ENCODE measurements at places on chromosomes 4 and X. TPM values are rescaled to one million over a fixed set of nuclear protein-coding genes. Genes with fewer than 3 reads are reported as not detected.

Gene UCP1
- 0.46 TPM for total RNA-seq

GRCh38 chr4:155889031-155889793, 14.3 kb upstream of the TDO2 start:
- H3K27ac ChIP-seq, result no peak overlapping the region
- no peak overlapping the region for H3K4me3 ChIP-seq
- H3K36me3 ChIP-seq, result no peaks in the 10 kb centered on the region
- no peaks in the 10 kb centered on the region for H3K27me3 ChIP-seq
- H3K4me1 ChIP-seq, result no peaks in the 10 kb centered on the region

Gene FAM114A1
- 159 TPM for total RNA-seq

Gene DCAF4L1
- 0.29 TPM for total RNA-seq

Gene EGF
- total RNA-seq, result 25.1 TPM

GRCh38 chrX:39477762-39478120, 620.0 kb downstream of the BCOR start:
- H3K27me3 ChIP-seq, result no peaks in the 10 kb centered on the region
- H3K4me3 ChIP-seq, result no peak overlapping the region
- no peaks in the 10 kb centered on the region for H3K36me3 ChIP-seq
- H3K4me1 ChIP-seq, result no peaks in the 10 kb centered on the region
- peak; percentile 11 for DNase-seq

- peak; percentile 37 for DNase-seq
- no peak overlapping the region for H3K4me3 ChIP-seq
- no peaks in the 10 kb centered on the region for H3K36me3 ChIP-seq
- H3K4me1 ChIP-seq, result peaks cover 8% of the 10 kb centered on the region
- no peak overlapping the region for H3K27ac ChIP-seq
Observed at GRCh38 chrX:31547816-31548215, 476.0 kb upstream of the FTHL17 start.

Gene PCDH18
- 4.9 TPM for total RNA-seq

- no peak overlapping the region for H3K27ac ChIP-seq
- H3K27me3 ChIP-seq, result no peaks in the 10 kb centered on the region
- H3K4me1 ChIP-seq, result no peaks in the 10 kb centered on the region
Observed at GRCh38 chr4:112094330-112094729, 50.9 kb upstream of the FAM241A start.

Gene CRMP1
- total RNA-seq, result 59.6 TPM

Gene NALF2
- total RNA-seq, result 2.0 TPM

Gene JAKMIP1
- total RNA-seq, result 0.79 TPM

Gene HTT-AS
- total RNA-seq, result not detected

DNA sequence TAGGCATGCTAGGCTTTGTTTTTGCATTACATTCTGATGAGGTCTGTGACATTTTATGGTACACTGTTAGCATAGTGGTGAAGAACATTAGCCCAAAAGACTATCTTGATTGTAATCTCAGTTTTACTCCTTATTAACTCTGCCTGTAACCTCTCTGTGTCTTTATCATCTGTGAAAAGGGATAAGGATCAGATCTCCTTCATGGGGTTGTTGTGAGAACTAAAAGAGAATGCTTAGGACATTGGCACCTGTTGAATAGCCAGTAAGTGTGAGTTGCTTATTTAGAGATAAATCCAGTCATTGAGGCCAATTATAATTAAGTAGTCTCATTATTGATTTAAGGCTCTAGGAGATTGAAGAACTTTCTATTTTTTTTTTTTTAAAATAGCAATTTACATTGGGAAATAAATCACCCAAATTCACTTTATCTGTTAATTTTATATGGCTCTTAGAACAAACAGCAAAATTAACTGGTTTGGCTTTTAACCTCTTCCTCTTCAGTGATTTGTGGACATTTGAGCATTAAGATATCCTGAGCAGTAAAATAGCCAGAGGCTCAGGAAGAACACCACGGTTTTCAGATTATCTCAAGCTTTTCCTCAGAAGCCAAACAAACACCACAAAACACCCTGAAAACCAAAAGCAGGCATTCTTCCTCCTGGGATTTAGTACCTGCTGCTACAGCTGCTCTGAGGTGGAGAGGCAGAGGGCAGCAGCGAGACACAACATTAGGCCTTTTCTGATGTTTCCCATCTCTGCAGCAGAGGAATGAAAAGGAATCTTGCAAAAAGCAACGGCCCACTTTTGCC, 192.9 kb downstream of the ARHGAP10 start:
- H3K36me3 ChIP-seq, result no peaks in the 10 kb centered on the region
- H3K27me3 ChIP-seq, result no peaks in the 10 kb centered on the region
- H3K27ac ChIP-seq, result no peak overlapping the region
- H3K4me1 ChIP-seq, result no peaks in the 10 kb centered on the region

- H3K27me3 ChIP-seq, result no peaks in the 10 kb centered on the region
- no peak for DNase-seq
- H3K36me3 ChIP-seq, result no peaks in the 10 kb centered on the region
Observed at GRCh38 chrX:82945332-82945731, 562.8 kb upstream of the POU3F4 start.

DNA sequence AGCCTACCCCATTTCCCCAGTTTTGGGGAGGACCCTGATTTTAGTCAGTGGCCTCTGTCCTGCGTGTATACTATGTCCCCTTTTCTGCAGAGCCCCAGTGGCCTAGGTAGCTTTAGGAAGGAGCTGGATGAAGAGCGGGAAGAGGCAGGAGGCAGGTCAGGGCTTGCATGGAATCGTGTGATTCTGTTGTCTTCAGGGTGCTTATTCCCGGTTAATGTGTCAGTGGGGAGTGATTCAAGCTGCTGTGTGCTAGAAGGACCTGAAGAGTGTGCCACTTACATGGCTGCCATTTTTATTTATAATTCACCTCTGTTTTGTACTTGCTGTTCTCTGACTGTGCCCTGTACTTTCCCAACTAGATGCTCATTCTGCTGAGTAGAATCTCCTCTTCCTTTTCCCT, 127.3 kb upstream of the AMOT start:
- H3K27me3 ChIP-seq, result no peaks in the 10 kb centered on the region
- no peak for DNase-seq
- H3K4me1 ChIP-seq, result no peaks in the 10 kb centered on the region
- no peak overlapping the region for H3K27ac ChIP-seq
- H3K4me3 ChIP-seq, result no peak overlapping the region
- no peaks in the 10 kb centered on the region for H3K36me3 ChIP-seq

- no peaks in the 10 kb centered on the region for H3K27me3 ChIP-seq
- H3K4me3 ChIP-seq, result no peak overlapping the region
- H3K4me1 ChIP-seq, result peaks cover 10% of the 10 kb centered on the region
- H3K36me3 ChIP-seq, result no peaks in the 10 kb centered on the region
Observed at GRCh38 chr4:970046-970745, 3.2 kb downstream of the DGKQ start.

- H3K27me3 ChIP-seq, result no peaks in the 10 kb centered on the region
- H3K27ac ChIP-seq, result peak overlapping the region; percentile 26
- H3K36me3 ChIP-seq, result peaks cover 3% of the 10 kb centered on the region
- DNase-seq, result peak; percentile 81
- H3K4me3 ChIP-seq, result no peak overlapping the region
Observed at GRCh38 chrX:13732246-13733067, 2.0 kb downstream of the TRAPPC2 start.

DNA sequence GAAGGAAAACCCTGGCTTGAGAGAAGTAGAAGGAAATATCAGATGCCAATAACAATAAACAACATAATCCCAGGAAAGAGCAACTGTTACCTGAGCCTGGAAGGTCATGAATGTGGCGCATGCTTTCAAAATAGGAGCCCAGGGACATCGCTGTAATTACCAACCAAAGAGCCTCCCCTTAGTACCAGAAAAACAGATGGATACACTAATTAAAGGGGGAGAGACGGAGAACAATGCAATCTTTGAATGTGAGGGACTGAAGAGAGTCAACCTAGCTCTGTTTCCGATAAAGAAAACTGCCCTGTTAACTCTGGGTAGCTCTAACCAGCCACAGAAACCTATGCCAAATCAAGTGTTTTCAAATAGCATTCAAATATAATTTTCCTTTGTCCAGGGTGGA, 161.4 kb downstream of the ENOX2 start:
- no peak overlapping the region for H3K4me3 ChIP-seq
- no peaks in the 10 kb centered on the region for H3K36me3 ChIP-seq
- H3K4me1 ChIP-seq, result no peaks in the 10 kb centered on the region
- H3K27ac ChIP-seq, result no peak overlapping the region
- no peaks in the 10 kb centered on the region for H3K27me3 ChIP-seq
- DNase-seq, result no peak

DNA sequence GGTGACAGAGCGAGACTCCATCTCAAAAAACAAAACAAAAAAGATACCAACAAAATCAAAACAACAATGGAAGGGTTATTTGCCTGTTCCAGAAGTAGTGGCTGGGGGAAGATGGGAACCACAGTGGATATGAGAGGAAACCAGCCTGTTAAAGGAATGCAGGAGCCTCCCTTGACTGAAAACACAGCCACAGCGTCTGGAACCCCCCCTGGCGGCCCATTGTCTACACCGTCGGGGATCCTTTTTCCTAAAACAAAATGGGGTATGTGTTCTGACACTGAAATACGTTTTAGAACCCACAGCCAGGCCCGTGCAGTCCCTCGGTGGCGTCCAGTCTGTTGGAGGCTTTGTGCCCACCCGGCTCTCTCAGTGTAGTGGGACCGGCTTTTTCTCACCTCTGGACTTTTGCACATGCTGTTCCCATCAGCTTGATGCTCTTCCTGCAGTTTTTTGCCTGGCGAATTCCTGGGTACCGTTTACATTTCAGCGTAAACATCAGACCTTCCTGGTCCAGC, 19.6 kb downstream of the PIGG start:
- no peaks in the 10 kb centered on the region for H3K27me3 ChIP-seq
- no peaks in the 10 kb centered on the region for H3K4me1 ChIP-seq
- H3K27ac ChIP-seq, result no peak overlapping the region
- DNase-seq, result no peak

Gene CHST7
- total RNA-seq, result 15.4 TPM

GRCh38 chrX:2507904-2508627, 7.3 kb upstream of the DHRSX start:
- no peaks in the 10 kb centered on the region for H3K27me3 ChIP-seq
- no peak for DNase-seq
- H3K4me1 ChIP-seq, result no peaks in the 10 kb centered on the region
- H3K4me3 ChIP-seq, result no peak overlapping the region

GRCh38 chr4:78061939-78062570, 4.9 kb downstream of the FRAS1 start:
- H3K4me1 ChIP-seq, result peaks cover 17% of the 10 kb centered on the region
- no peaks in the 10 kb centered on the region for H3K27me3 ChIP-seq
- no peak overlapping the region for H3K27ac ChIP-seq
- DNase-seq, result no peak

GRCh38 chr4:48564151-48564550, 74.1 kb downstream of the ZAR1 start:
- no peak for DNase-seq
- H3K4me3 ChIP-seq, result no peak overlapping the region
- no peaks in the 10 kb centered on the region for H3K27me3 ChIP-seq
- H3K36me3 ChIP-seq, result peaks cover 8% of the 10 kb centered on the region

Gene AFM
- total RNA-seq, result not detected

DNA sequence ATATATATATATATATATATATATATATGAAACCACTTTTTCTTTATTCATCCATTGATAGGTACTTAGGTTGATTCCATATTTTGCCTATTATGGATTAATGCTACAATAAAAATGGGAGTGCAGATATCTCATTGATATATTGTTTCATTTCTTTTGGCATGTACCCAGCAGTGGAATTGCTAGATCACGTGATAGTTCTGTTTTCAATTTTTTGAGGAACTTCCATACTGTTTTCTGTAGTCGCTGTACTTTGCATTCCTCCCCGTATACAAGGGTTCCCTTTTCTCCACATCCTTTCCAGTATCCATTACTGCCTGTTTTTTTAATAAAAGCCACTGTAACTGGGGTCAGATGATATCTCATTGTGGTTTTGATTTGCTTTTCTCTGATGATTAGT, 124.6 kb downstream of the GABRB1 start:
- DNase-seq, result no peak
- H3K4me3 ChIP-seq, result no peak overlapping the region
- H3K4me1 ChIP-seq, result no peaks in the 10 kb centered on the region
- H3K27me3 ChIP-seq, result no peaks in the 10 kb centered on the region

GRCh38 chrX:100870527-100870926, 3.6 kb downstream of the NOX1 start:
- no peak overlapping the region for H3K27ac ChIP-seq
- no peaks in the 10 kb centered on the region for H3K4me1 ChIP-seq
- H3K36me3 ChIP-seq, result no peaks in the 10 kb centered on the region
- no peak for DNase-seq
- H3K4me3 ChIP-seq, result no peak overlapping the region

DNA sequence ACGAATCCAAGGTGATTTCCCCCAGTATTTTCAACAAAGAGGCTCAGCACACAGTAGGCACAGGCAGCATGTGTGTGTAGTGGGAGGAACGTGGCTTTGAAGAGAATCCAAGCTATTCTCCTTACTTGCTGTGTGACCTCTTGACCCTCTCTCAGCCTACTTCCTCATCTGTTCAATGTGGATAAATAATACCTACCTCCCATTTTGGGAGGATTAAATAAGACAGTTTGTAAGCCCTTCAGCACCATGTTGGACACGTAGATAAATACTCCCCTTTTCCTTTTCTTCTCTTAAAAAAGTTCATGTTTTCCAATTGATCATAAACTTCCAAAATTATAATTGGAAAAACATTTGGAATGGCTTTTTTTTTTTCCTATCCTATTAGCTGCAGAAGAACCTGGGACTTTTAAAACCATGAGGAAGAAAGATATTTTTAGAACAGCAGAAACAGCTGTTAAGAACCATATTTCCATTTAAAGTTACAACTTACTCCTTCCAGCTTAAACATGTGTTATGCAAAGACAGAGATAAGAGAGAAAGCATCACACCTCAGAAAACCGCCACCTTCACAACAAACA, 56.1 kb upstream of the TMEM131L start:
- no peaks in the 10 kb centered on the region for H3K27me3 ChIP-seq
- H3K27ac ChIP-seq, result peak overlapping the region; percentile 49
- DNase-seq, result peak; percentile 19
- no peaks in the 10 kb centered on the region for H3K36me3 ChIP-seq
- peaks cover 9% of the 10 kb centered on the region for H3K4me1 ChIP-seq
- no peak overlapping the region for H3K4me3 ChIP-seq

DNA sequence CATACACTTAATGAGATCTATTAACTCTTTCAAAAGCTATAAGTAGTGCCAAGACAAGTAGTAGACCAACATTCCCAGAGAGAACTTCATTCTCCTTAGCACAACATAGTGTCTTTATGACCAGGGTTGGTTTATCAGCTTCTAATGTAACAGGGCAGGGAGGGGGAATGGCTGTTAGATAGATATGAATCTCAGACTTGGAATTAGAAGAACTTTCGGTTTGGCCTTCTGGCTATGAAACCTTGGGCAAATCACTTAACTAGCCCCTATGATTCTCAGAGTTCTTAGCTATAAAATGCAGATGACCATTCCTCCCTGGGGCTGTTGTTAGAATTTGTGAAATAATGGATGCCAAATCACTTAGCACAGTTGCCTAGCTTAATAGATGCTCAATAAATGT, 132.2 kb downstream of the SLC10A7 start:
- no peak overlapping the region for H3K4me3 ChIP-seq
- H3K36me3 ChIP-seq, result no peaks in the 10 kb centered on the region
- no peak overlapping the region for H3K27ac ChIP-seq
- no peaks in the 10 kb centered on the region for H3K4me1 ChIP-seq

- H3K4me3 ChIP-seq, result no peak overlapping the region
- no peaks in the 10 kb centered on the region for H3K36me3 ChIP-seq
- DNase-seq, result peak; percentile 10
- no peaks in the 10 kb centered on the region for H3K4me1 ChIP-seq
Observed at GRCh38 chr4:48223633-48224295, 45.9 kb downstream of the TEC start.

Gene ITM2A
- total RNA-seq, result 40.7 TPM

- H3K27me3 ChIP-seq, result no peaks in the 10 kb centered on the region
- H3K36me3 ChIP-seq, result no peaks in the 10 kb centered on the region
- no peak for DNase-seq
- no peak overlapping the region for H3K27ac ChIP-seq
Observed at GRCh38 chrX:52265713-52266112, 81.0 kb downstream of the MAGED4 start.

GRCh38 chr4:8696369-8697127, 104.0 kb downstream of the CPZ start:
- no peaks in the 10 kb centered on the region for H3K36me3 ChIP-seq
- H3K27ac ChIP-seq, result no peak overlapping the region
- no peak for DNase-seq
- no peaks in the 10 kb centered on the region for H3K4me1 ChIP-seq

All from astrocyte (in vitro differentiated cells and primary cell).